Dermis blood vessel endothelial cell (primary cell): ENCODE measurements at places on chromosomes 1 and 21.

DNA sequence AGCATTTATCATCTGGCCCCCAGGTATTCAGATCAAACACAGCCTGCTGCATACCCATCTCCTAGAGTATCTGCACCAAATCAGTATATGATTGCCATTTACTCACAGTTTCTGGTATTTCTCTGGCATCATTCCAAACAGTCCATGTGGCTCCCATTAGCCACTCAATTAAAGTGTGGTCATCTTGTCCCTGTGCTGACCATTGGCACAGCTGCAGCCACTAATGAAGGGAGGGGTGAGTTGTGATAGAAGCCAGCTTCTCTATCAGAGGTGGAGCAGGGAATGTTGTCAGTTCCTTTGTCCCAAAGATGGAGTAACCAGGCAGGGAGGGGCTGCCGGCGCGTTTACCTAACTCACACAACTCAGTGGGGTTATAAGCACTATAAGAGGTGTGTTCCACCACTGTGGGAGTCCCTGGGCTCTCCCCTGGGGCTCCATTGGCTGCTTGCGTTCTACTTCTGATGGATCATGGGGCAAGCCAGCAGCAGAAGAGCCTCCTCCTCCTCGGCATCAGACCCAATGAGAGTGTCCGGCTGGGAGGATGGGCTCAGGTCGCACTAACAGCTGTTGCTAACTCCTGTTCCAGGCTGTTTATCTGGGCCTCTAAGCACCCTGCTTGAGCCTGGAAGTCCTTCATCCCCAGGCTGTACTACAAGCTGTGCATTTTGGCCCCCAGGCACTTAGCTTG lies 108.6 kb downstream of the GDAP2 start:
- peak; percentile 42 for DNase-seq

- DNase-seq = peak; percentile 67
These were observed 701 bp downstream of the CEP170 start for GRCh38 chr1:243254233-243254926.

- no peak for DNase-seq
These were observed 30.0 kb upstream of the C1orf185 start for GRCh38 chr1:51072043-51072439.

DNA sequence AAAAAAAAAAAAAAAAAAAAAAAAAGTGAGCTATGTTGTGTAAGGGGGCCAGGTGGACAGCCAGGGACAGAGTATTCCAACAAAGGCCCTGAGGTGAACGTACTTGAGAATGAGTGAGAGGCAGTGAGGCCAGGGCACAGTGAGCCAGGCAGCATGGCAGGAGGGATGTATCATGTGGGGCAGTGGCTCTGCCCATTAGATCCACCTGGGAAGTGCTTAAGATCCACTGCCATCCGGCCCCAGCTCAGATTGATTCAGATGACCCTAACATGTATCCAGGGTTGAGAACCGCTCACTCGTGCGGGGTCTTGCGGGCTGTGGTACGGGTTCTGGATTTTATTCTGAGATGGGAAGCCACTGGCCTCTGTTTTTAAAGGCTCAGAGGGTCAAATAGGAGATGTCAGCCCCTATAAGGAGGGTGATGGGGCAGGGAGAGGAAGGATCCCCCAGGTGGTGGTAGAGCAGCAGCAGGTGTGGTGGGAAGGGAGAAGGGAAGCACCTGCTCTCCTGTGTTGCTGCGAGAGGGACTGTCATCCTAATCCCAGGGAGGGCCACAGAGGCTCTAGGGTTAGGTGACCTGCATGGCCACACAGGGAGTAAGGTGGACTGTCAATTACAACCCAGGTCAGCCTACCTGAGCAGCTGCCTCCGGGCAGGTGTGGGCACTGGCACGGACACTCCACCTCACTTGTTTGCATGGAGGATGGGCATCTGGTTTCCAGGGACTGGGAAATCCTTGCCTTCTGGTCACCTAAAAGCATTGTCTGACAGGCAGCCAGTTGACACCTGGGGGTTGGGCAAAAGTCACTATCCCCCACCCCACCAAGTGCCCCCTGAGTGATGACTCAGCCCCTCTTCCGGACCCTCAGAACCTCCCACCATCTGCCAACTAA lies 31.6 kb downstream of the CDK18 start:
- no peak for DNase-seq

- no peak for DNase-seq
These were observed 28.0 kb downstream of the COL6A2 start for GRCh38 chr21:46125846-46126301.

DNA sequence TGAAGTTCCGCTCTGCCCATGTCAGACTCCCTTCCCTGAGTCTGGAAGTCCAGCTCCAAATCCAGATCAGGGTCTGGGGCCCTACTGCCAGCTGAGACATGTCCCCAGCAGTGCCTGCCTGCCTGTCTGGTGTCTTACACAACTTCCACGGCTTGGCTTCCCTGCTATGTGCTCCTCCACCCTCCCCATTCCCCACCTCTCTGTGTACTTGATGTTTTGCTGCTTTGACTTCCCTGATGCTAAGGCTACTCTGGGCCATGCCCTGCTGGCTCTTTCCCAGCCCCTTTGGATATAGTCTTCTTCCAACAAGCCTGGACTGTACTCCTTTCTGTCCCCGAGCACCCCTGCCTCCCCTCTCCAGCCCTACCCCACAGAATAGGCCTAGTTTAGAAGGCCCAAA lies 7.3 kb downstream of the GJA5 start:
- DNase-seq = no peak
